ENCODE measurements at places on chromosomes 1 and 21.

DNA sequence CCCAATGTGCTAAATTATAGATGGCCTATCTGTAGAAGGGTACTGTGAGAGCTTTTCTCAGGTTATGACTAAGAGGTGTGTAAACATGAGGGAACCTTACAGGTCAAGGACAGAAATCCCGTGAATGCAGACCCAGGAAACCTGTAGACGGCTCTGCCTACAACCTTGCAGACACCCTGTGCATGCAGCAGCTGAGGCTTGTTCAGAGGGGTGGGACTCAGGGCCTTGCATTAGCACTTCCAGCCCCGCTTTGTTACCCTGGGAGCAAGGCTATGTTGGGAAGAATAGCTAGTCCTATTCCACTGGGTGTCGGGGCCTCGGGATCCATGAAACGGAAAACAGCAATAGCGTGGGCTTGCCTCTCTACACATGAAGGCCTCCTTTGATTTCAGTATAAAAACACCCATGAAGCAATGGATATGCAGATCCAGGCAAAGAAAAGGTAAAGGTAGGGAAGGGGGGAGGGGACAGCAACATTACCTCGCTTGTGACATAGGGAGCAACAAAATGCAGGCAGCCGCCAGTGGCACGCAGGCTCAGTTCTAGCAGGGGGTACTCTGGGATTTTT, 9.5 kb upstream of the NDUFS5 start:
- no peak for DNase-seq

DNA sequence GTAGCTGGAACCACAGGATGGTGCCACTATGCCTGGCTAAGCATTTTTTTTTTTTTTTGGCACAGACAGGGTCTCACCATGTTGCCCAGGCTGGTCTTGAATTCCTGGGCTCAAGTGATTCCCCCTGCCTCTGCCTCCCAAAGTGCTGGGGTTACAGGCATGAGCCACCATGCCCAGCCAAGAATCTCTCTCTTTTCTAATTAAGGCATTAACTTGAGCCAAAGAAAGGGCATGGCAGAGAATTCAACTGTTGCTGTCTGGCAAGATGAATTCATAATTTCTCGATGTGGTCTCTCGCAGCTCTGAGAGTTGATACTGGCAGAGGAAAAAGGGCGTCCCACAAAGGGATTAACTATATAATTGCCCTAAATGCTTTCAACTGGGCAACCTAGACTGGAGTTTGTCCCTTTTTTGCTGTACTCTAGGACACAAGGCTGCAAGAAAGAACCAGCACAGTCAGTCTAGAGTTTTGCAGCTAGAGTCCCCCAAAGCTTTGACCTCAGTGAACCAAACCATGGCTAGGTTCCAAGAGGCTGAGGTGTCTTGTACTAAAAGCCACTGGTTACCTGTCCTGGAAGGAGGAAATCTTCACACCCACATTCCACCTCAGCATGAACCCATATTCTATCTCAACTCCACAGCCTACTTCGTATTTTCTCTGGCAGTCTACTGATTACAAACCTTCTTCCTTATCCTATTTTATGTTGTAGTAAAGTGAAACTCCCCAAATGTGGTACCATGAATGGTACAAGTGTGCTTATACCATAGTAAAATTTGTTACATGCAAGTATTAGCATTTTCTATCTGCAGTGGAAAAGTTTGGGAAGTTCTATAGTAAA, 51.2 kb downstream of the OPTC start:
- DNase-seq, result no peak

DNA sequence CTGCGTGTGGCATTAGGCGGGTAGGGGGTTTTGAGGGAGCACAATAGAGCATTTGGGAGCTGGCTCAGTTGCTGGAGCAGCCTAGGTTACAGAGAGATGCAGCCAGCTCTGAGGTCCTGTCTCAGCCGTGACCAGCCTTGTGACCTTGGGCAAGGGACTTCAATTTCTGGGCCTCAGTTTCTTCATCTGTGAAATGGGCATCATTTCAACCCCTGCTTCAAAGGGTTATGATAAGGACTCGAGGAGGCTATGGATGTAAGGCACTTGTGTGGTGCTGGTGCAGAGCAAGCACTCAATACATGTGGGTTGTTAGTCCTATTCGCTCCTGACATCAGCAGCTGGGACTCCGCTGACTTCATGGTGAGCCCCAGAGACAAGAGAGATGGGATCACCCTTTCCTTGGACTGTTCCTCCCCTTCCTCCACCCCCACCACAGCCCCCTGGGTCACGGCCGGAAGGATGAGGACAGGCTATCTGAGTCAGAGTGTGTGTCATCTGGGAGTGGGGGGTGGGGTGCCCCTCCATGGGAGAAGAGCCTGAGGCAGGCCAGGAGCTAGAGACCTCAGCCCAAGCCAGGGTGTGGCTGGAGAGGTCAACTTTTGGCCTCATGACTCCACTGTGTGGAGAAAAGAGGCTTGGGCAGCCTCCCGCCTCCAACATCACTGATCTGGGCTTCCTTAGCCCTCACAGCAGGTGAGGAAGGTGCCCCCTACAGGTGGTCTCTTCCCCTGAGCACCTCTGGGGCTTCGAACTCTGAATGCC, 71.4 kb upstream of the ZBTB40 start:
- DNase-seq, result no peak

DNA sequence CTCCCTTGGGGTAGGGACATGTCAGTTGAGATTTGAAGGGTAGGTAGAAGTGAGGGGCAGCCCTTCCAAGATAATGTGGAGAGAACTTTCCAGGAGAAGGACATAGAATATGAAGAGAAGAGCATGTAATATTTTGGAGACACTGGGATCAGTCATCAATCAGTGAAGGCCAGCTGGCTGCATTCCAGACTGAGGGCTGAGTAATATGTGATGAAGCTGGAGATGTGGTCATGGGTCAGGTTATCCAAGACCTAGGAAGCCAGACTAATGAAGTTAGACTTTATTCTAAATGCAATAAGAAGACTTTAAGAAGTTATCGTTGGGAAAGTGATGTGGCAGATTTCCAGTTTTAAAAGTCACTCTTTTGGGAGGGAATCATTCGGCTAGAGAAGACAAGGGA, 262.0 kb downstream of the HMCN1 start:
- DNase-seq, result no peak

DNA sequence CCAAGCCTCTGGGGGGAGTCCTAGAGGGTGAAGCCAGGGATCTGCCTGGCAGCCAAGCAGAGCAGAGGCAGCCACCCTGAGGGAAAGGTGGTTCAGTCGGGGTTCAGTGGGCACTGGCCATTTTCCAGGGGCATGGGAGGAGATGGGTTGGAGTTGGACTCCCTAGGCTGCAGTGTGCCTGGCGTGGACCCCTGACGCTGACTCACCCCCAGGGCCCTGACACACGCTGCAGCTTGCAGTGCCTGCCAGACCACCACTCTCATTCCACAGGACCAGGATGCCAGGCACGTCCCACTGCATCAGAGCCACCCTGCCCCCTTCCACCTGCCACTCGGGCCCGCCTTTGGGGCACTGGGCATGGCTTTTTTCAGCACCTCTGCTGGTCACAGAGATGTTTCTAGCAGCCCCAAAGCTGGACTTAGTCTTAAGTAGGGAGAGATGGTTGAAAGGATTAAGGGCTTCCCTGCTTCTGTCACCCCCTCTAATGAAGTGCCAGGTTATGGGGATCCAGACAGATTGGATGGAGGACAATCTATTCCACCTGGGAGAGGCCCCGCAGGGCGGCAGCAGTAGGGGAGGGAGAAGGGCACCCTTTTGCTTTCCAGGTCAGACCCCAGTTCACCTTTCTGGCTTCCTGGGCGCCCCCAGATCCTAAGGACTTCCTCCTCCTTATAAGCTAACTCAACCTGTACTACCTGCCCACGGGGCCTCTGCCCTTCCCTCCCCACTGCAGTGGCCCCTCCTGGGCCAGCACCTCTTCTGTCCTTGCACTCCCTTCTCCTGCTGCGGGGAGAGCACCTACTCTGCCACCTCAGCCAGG, 1.6 kb downstream of the SYT2 start:
- no peak for DNase-seq
